Substantia nigra (tissue), 51 donors: ENCODE measurements at places on chromosomes 1 and 21.

- DNase-seq: no peak
Measured at GRCh38 chr1:156279837-156280236, 2.8 kb downstream of the SMG5 start.

GRCh38 chr1:12556368-12556930 lies 61.6 kb downstream of the DHRS3 start:
- DNase-seq: no peak

- no peak for DNase-seq
Measured at GRCh38 chr21:37917612-37918011, 1.4 kb upstream of the KCNJ6 start.

DNA sequence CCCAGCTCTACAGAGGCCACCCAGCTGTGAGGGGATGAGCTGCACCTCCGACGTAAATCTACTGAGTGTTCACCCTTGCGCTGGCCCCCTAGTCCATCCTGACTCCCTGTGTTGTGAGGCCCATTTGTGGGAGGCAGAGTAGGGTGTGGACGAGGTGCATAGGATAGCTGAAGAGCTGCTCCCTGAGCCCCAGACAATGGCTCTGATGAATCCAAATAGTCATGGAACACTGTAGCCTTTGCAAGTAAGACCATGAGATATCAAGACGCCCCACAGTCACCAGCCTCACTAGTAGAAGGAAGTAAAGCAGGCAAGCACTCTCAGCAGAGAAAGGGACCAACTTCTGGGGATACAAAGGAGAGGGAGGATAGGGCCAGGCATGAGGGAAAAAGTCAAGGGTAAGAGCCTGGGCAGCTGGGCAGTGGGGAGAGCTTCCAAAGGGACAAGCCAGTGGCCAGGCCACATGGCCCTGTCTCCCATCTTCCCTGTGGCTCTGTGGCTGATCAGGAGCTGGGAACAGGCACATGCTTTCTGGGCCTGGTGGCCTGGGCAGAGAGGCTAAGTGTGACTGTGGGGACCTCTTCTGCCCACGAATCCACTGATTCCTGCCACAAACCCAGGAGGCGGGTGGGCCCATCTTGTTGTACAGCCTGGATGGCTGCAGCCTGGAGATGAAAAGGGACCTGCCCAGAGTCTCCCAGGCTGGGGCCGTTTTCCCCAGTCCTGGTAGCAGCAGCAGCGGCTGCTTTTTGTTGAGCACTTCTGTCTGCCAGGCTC lies 55.5 kb upstream of the EPS8L3 start:
- no peak for DNase-seq

DNA sequence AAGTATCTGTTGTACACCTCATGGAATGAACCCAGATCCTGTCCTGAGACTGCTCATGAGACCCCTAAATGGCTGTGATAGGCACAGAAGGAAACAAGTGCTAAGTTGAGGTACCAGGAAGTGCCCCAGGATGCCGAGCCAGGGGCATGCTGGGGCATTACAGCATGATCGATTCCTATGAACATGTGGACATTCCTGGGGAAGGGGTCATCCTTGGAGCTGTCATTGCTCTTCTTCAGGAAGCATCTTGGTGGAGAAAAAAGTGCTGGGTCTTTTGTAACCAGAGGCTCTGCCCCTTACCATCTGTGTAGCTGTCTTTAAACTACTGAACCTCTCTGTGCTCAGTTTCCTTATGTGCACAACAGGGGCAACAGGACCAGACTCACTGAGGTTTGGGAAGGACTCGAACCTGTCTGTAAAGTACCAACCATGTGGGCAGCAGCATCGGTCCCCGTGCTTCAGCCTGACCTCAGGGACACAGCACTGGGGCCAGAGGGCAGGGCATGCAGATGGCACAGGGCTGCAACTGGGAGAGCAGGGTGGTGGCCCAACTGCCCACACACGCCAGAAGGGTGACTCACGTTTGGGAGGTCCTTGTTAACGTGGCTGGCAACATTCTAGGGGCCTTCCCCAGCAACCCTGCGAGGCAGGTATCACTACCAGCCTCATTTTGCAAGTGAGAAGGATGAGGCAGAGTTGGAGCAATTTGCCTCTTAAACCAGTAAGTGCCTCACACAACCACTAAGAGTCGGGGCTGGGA lies 142.3 kb upstream of the EDN2 start:
- DNase-seq: no peak

DNA sequence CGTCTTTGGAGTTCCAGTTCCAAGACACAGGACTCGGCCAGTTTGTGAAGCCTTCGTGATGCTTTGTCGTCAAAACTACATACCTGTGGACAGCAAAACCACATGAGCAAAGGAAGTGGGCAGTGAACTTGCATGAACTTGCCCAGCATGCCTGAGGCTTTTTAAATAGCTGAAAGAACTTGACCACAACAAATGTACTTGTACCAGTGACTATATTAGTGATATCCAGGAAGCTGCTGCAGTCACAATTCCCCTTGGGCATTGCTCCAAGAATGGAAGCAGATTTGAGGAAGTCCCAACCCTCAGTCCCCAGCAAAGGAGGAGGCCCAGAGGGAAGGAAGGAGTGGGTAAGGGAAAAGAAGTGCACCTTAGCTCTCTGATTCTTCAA lies 2.6 kb downstream of the FUCA1 start:
- no peak for DNase-seq

DNA sequence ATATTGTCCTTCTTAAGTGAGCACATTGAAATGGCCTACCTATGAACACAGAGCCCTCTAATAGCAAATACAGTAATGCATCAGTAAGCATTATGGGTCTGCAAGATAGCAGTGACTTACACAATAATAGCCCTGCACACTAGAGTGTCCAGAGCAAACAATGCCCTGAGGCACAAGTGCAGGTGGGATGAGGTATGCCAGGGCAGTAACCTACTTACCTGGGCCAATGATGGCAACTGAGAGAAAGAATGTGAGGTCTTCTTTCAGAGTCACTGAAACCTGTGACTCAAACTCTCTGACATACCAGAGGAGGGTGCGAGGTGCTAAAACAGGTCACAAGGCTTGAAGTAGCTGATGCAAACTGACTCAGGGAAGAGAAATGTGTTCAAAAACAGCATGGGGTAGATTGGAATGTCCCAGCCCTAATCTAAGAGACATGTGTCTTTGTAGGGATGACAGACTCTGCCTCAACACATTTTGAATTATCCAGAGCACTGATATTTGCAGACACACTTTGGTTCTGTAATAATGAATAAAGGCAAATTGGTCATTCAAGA lies 168.5 kb upstream of the RUNX1 start:
- no peak for DNase-seq
